Left kidney (tissue), 8 donors: ENCODE measurements at places on chromosomes 2 and 18. TPM values are rescaled to one million over a fixed set of nuclear protein-coding genes. Genes with fewer than 3 reads are reported as not detected.
A peak's percentile ranks its signal among the peaks of the same experiment; 100 is the strongest.

GRCh38 chr2:227942021-227942420 lies 70.6 kb downstream of the DAW1 start:
- no peak for DNase-seq

DNA sequence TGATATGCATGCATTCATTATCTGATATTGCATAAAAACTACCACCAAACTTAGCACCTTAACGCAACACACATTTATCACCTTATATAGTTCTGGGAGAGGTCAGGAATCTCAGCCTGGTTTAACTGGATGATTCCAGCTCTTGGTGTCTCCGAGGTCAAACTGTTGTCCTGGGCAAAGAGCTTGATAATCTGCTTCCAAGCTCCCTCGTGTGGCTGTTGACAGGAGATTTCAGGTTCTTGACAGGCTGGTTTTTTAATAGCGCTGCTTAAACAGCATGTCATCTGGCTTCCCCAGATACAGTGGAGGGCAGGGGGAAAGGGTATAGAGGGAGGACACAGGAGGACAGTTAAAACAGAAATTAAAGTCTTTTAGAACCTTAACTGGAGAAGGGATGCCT lies 785.0 kb downstream of the CNTNAP5 start:
- DNase-seq, result peak; percentile 34

DNA sequence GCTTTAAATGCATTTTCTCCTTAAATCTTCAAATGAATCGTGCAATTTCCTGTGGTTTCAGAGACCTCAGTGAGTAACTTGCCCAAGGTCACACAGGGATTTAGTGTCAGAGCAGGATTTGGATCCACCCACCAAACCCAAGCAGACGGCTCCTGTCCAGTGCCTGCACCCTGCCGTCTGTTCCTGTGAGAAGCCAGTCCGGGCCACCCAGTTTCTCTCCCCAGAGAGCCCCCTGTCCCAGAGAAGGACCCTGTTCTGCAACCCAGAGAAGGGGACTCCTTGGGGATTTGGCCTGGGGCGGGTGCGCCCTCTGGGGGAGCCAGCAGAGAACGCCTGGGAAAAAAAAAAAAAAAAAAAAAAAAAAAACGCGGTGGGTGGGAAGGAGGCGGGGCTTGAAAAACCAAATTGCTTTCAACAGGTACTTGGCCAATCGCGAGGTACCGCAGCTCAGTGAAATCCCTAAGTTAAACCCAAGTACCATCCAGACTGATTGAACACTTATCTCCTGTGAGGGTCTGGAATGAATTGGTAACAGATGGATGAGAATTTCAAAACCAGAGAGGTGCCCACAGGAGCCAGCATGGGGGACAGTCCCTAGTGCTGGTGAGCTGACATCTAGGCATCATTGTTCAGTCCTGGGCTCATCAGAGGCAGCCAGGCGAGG lies 30.9 kb upstream of the REEP1 start:
- DNase-seq, result peak; percentile 51

- DNase-seq, result no peak
Observed at GRCh38 chr2:163119966-163120365, 281.4 kb upstream of the KCNH7 start.

DNA sequence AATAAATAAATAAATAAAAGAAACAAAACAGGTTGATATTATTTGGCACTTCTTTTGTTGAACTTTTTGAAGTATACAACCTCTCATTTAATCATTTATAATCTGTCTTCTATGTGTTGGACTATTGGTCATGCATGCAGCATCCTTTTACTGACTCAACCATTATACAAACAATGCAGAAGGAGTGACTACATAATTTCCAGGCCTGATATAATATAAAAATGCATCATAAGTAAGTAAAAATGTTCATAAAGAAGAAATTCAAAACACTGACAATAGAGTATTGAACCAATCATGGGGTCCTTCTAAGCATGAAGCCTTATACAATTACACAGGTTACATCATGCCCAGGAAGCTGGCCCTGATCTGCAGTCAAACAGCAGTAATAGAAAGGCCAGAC lies 141.5 kb upstream of the FN1 start:
- no peak for DNase-seq

GRCh38 chr2:47520302-47520630 lies 117.3 kb downstream of the MSH2 start:
- DNase-seq, result no peak

GRCh38 chr2:203740871-203741281 lies 34.4 kb downstream of the CD28 start:
- no peak for DNase-seq

Gene ACTG2
- polyA plus RNA-seq, result 0.40 TPM
